ENCODE measurements at places on chromosomes 3 and 15. TPM values are rescaled to one million over a fixed set of nuclear protein-coding genes. Genes with fewer than 3 reads are reported as not detected.

IL12A gene
- total RNA-seq: 0.94 TPM

PP2D1 gene
- not detected for total RNA-seq

SPINT1 gene
- total RNA-seq: 1.2 TPM

GUCA1C gene
- total RNA-seq: not detected

ADAMTS17 gene
- 0.18 TPM for total RNA-seq

SLC4A7 gene
- total RNA-seq: 21.2 TPM

TGM4 gene
- 0.12 TPM for total RNA-seq

SNX4 gene
- total RNA-seq: 22.7 TPM

KLHL40 gene
- total RNA-seq: not detected

SEMA6D gene
- total RNA-seq: not detected

LMOD3 gene
- not detected for total RNA-seq

GCSAM gene
- not detected for total RNA-seq
